ENCODE measurements at places on chromosomes 13 and 19.

DNA sequence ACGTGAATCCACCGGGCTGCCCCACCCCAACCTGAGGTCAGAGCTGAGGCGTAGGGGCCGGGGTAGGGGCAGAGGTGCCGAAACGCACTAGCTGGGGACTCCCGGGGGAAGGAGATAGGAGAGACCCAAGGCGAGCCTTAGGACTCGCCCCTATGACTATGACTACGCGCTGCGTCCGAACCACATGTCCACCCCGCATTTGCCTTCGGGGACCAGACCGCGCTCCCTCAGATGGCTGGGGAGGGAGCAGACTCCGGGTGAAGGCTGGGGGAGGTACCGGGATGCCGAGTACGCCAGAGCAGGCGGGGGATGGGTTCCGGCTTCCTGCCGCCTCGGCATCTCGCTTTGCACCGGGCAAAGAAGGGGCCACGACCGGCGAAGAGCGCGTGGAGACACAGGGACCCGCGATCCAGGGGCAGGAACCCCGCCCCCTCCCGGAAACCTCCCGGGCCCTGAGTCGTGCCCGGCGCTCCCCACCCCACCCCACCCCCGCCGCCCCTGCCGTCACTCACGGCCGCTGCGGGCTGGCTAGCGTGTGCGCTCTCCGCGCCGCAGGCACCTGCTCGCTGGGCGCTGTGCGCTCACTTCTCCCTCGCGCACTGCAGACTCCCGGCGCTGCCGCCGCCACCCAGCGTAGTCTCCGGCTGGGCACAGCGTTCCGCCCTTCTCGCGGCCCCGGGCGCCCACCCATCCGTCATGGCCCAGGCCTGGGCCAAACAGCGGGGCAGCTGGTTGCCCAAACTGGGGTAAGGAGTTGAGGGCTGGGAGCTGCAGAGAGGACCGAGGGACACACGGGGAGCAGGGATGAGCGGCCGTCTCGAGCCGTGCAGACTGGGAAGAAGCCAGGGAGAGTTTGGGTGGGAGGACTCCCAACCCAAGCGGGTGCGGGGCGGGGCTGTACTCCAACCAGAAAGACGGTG is 622 bp upstream of the VSTM2B start:
- no peak for DNase-seq

GRCh38 chr19:52946322-52947310 is 16.1 kb downstream of the ZNF816 start:
- DNase-seq: no peak

DNA sequence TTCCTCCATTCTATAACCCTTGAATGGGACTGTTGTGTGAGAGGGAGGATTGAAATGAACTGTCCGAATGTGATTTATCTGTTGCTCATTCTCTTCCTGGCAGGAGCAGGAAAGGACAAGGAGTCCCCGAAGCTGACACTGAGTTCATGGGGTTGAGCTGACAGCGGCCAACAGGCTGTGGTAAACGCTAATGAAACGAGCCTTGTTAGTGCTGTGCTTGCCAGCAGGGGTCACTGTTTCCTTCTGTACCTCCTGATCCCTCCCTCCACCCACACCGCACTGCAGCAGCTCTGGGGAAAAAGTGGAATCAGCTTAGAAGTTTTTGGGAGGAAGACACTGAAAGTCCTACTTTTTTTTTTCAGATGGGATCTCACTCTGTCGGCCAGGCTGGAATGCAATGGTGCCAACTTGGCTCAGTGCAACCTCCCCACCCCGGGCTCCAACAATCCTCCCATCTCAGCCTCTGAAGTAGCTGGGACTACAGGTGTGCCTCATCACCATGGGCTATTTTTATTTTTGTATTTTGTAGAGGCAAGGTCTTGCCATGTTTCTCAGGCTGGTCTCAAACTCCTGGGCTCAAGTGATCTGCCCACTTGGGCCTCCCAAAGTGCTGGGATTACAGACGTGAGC is 6.7 kb upstream of the ZNF761 start:
- peak; percentile 28 for DNase-seq

DNA sequence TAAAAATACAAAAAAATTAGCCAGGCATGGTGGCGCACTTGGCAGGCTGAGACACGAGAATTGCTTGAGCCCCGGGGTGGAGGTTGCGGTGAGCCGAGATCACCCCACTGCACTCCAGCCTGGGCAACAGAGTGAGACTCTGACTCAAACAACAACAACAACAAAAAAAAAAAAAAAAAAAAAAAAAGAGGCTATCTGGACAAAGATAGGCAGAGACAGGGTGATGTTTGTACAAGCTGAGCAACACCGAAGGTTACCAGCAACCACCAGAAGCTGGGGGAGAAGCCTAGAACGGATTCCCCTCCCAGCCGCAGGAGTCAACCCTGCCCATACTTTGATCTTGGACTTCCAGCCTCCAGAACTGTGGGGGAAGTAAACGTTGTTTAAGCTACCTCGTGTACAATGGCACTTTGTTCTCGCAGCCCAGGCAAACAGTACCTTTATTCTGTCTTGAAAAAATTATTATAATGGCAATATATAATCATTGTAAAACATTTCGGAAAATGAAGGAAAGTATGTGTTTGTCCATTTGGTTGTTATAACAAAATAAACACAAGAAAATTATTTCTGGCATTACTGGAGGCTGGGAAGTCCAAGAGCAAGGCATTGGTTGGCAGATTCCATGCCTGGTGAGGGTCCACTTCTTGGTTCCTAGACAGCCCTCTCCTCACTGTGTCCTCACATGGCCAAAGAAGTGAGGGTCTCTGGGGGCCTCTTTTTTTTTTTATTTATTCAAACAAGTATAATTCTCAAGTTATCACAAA is 39.8 kb upstream of the LATS2 start:
- DNase-seq: no peak

DNA sequence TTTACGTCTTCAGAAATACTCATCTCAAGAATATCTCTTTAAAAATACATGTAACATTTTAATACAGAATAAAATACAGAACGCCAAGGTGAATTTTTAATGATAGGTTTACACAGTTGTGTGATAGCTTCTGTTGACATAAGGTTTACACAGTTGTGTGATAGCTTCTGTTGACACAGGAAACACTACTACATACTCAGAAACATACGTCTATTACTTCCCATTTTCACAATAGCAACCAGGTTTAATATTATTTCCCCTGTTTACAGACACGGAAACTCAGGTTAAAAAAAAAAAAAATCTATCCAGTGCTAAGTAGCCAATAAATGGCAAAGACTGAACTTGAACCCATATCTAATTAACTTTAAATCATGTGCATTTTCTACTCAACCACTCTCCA is 571.2 kb downstream of the LIG4 start:
- DNase-seq: no peak

- no peak for DNase-seq
Measured at GRCh38 chr19:10271543-10272086, 695 bp downstream of the ICAM1 start.

DNA sequence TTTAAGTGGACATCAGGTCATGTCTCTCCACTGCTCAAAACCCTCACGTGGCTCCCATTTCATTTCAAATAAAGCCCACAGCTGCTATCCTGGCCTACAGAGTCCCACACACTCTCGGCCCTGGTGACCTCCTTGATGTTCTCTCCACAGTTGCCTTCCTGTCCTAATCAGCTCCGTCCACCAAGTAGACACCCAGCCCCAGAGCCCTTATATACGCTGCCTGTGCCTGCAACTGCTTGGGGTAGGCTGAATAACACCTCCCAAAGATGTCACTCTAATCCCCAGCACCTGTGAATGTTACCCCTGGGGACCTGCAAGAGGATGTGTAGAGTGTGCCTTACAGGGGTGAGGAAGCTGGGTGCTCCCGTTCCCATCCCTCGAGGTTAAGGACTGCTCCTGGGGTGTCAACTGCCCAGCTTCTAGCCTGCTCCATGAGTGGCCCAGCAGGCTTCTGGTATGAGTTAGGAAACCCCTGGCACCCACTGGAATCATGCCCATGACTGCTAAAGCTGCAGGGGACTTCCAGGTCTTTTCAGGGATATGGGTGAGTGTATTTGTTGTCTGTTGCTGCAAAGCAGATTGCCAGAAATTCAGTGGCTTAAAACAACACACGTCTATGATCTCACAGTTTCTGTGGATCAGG is 6.0 kb downstream of the FAM187B start:
- no peak for DNase-seq

- no peak for DNase-seq
Measured at GRCh38 chr19:47377208-47377701, 28.1 kb downstream of the DHX34 start.

GRCh38 chr19:51607920-51608562 is 22.2 kb downstream of the SIGLEC5 start:
- DNase-seq: peak; percentile 25

- no peak for DNase-seq
Measured at GRCh38 chr19:55503157-55503501, 14.9 kb downstream of the SSC5D start.

DNA sequence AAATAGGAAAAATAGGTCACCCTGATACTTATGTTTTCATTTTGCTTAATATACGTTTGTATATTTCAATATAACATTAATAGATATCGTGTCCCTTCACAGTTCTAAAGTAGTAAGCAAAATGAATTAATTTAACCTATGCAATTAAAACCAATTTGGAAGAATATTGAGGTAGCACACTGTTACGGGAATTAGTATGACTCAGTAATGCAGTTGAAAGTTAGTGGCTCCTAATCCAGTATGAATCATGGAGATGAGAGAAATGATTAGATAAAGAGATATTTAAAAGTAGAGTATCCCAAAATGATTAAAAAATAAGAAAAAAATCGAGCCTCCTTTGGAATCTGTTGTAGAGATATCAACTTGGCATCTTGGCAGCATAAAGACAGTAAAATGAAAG is 177.0 kb upstream of the SLITRK6 start:
- no peak for DNase-seq

GRCh38 chr13:89920461-89920860 is 1427.0 kb upstream of the MIR17HG start:
- DNase-seq: no peak

GRCh38 chr13:101120007-101120406 is 296.3 kb downstream of the NALCN start:
- DNase-seq: no peak

DNA sequence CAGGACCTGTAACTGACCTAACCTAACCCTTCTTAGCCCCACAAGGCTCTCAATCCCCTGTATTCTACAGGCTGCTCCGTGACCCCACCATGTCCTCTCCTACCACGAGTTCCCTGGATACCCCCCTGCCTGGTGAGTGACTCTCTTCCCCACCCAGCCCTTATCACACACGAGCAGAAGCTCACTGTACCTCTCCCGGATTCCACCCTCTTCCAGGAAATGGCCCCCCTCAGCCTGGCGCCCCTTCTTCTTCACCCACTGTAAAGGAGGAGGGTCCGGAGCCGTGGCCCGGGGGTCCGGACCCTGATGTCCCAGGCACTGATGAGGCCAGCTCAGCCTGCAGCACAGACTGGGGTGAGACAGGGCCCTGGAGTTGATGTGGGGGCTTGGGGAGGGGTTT is 1.3 kb downstream of the NR1H2 start:
- DNase-seq: no peak

- no peak for DNase-seq
Measured at GRCh38 chr13:109672545-109672944, 113.8 kb downstream of the IRS2 start.

DNA sequence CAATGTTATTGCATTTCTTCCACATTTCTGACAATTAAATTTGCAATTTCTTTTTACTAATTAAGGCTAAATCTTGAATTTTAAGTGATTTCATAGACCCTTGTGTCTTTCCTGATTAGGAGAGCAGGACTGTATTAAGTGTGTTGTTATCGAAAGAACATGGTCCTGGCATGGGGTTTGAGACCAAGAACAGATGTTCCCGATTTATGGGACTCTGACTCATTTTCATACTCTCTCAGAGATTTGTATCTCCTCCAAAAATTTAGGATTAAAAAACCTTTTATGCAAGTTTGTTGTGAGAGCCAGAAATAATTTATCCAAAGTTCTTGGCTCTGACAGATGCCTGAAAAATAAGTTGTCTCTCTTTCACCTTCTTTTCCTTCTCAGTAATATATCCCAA is 589.3 kb upstream of the ARGLU1 start:
- DNase-seq: peak; percentile 23

DNA sequence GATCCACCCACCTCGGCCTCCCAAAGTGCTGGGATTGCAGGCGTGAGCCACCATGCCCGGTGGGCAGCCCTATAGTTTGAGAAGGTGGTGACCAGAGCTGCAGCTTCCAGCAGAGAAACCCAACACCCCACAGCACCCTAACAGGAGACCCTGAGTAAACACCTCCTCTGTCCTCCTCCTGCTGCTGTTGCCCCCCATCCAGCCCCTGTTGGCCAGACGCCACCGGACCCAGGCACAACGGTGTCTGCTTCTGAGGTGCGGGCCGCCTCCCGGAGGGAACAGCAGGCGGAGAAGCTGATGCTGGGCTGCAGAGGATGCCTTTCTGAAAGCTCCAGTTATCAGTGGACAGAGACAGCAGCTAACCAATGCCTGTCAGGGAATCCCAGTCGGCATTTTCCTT is 175.5 kb downstream of the COL4A1 start:
- no peak for DNase-seq

GRCh38 chr13:37303606-37304005 is 198.1 kb upstream of the CSNK1A1L start:
- no peak for DNase-seq

- DNase-seq: no peak
Measured at GRCh38 chr19:14433554-14434501, 722 bp downstream of the PKN1 start.

GRCh38 chr13:62643799-62644524 is 1228.3 kb upstream of the PCDH20 start:
- DNase-seq: no peak

DNA sequence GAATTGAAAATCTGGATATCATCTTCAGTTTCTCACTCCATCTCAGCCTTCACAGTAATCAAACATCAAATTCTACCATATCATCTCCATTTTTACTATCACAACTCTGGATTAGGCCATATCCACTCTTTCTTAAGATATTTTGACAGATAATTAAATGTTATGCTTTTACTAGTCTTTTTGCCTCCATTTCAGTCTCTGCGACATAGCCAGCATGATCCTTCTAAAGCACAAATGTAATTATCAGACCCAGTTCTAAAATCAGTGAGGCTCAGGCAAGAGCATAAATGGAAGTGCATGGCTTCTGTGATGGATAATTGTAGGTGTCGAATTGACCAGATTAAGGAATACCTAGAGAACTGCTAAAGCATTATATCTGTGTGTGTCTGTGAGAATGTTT is 307.7 kb downstream of the PCDH20 start:
- no peak for DNase-seq

- DNase-seq: no peak
Measured at GRCh38 chr13:110886870-110887596, 27.8 kb downstream of the ANKRD10 start.

DNA sequence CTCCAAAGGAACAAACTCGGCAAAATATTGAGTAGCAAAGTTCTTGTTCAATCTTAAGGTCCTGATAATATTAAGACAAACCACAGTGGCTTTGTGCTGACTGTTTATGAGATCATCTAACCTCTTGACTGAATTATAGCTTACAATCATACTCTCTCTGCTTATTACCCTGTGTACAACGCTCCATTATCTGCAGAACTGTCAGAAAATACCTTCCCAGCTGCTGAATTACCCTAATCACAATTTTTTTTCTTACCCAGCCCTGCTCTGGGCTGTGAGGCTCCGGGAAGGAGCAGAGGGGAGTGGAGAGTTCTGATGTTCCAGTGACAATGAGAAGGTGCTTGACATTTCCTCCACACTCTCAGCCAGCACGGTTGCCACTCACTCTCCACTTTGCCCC is 64.8 kb downstream of the DCT start:
- no peak for DNase-seq

GRCh38 chr13:76799696-76800095 is 86.5 kb downstream of the KCTD12 start:
- no peak for DNase-seq

- DNase-seq: no peak
Measured at GRCh38 chr13:91930687-91931086, 532.3 kb downstream of the GPC5 start.

- no peak for DNase-seq
Measured at GRCh38 chr13:79716191-79716590, 235.2 kb downstream of the NDFIP2 start.

Measured in AG09309 (cell line).